ENCODE measurements at places on chromosomes 4 and X.
A peak's percentile ranks its signal among the peaks of the same experiment; 100 is the strongest.

GRCh38 chr4:84403656-84404055 is 95.4 kb downstream of the NKX6-1 start:
- DNase-seq, result no peak

GRCh38 chrX:139784807-139785206 is 76.8 kb upstream of the MCF2 start:
- DNase-seq, result no peak

DNA sequence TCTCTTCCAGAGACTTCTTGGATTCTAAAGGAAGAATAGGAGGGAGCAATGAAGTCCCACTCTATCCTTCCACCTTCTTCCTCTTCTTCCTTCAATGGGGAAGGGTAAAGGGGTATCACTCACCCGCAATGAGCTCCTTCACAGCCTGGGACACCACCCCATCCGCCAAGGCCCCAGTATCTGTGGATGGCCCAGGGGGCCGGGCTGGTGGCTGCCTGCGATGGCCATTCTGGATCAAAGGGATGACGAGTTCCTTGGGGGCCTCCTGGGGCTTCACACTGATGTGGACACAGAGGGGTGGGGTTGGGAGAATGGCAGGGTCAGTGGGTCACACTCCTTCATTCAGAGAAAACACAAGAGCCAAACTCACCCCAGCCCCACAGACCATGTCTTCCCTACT is 1.0 kb downstream of the GPKOW start:
- DNase-seq, result no peak

- DNase-seq, result no peak
Measured at GRCh38 chr4:187357045-187357643, 633.5 kb upstream of the FAT1 start.

DNA sequence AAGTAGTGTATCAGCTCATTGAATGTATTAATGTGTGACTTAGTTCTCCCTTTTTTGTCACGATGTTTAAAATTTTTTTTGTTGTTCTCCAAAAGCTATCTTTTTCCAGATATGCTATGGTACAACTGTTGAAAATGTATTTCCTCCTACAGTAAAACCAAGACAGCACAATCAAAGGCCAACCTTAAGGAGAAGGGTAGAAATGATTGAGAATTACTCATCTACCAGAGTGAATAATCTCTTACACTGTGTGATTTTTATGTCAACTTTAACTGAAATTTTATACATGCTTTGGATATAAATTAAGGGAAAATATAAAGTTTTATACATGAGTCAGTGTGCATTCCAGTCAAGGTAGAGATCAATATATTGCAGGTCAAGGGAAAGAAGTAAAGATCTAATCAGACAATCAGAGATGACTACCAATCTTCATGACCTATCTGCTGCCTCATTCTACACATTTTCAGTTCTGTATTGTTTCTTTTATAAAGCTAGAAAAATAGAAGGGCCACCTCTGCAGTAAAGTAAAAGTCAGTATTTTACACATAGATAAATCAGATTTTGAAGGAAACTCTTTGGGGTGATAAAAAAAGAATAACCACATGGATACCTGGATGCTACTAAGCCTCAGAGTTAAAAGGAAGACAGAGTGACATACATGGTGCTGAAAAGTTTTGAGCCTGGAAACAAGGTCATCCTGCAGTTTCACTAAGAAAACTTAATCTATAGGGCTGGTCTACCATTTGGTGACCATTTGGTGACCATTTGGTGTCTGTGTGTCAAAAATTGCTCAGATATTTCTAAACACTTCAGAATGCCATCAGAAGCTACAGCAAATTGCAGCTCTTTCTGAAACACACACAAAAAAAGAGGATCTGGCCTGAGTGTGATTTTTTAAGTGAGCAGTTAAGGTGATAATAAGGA is 1.6 kb downstream of the FAM13A start:
- DNase-seq, result no peak

GRCh38 chrX:134694333-134695322 is 36.4 kb upstream of the PLAC1 start:
- no peak for DNase-seq

DNA sequence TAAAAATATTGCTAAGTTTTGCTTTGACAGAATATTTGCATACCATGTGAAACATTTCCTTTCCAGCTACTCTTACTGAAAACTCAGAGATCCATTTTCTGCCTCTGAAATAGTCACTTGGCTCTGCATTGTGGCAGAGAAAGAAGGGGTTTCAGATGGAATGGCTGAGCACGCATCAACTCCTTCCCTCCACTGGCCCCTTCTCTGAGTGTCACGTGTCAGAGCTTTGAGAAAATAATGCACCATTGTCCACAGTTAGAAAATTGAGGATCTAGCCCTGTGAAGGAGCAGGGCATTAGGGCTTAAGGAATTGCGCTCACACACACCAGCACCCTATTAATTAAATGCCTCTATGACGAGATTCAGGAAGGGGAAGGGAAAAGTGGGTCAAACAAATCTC is 78.8 kb upstream of the FAT4 start:
- no peak for DNase-seq

GRCh38 chr4:14518136-14518535 is 484.1 kb upstream of the CPEB2 start:
- DNase-seq, result no peak

DNA sequence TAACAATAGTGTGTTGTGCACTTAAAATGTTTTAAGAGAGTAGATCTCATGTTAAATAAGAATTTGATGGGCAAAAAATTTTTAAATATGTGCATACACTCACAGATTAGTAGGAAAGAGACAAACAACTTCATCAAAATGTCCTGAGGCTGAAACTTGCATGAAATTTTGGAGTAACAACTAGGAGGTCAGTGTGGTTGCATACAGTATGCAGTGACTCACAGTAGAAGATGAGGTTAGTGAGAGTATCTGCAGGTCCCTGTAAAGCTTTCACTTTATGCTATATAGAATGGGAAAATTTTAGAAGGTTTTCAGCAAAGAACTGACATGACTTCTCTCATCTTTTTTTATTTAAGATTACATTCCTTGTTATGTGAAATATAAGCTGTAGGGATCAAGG is 453.1 kb upstream of the KLHL4 start:
- no peak for DNase-seq

DNA sequence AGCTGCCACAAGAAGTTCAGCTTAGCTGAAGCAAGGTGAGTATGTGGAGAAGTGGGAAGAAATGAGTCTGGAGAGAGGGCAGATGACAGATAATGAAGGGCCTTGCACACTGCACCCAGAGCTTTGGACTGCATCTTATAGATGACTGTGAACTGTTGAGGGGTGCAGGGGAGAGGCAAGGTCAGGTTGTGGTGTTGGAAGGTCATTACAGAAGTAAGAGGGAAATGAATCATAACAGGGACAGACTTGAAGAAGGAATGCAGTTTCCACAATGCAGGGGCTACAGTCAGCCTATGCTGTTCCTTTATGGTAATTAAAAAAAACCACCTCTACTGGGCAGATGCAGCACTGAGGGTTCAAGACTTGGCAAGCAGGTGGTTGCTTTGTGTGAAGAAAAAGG is 4.8 kb upstream of the IGFBP7 start:
- DNase-seq, result peak; percentile 75

- DNase-seq, result peak; percentile 4
Measured at GRCh38 chr4:147247579-147247978, 233.3 kb upstream of the EDNRA start.

GRCh38 chr4:161428180-161428965 is 735.4 kb downstream of the FSTL5 start:
- no peak for DNase-seq

DNA sequence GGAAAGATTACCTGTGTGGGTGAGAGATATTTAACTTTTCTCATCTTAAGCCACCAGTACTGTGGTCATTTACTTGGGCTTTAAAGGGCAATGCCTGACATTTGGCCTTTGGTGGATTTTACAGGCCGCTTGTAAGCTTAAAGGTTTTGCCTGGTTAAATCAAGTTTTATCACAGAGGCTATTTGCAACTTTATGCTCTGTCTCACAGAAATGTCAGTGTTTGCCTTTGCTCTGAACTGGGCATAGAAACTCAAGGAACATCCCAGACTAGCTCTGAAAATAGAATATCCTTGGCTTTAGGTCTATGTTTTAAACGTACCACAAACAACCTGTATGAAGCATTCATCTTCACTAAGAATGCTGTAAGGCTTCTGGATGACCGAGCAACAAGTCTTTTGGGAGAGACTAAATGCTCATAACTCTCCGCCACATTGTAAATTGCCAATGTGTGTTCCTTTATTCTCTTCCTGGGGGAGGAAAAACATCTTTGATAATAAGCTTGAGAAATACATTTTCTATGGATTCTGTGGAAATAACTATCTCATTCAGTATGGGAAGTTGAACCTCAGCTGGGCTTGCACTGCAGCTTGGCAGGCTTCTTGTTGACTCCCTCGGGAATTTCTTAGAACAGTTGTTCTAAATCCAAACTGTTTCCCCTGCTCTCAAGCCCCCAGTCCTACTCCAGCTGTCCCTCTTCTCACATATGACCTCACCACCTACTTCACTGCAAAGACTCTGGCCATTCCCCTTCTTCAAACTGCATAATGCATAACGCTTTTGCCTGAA is 105.8 kb upstream of the WDR44 start:
- no peak for DNase-seq

DNA sequence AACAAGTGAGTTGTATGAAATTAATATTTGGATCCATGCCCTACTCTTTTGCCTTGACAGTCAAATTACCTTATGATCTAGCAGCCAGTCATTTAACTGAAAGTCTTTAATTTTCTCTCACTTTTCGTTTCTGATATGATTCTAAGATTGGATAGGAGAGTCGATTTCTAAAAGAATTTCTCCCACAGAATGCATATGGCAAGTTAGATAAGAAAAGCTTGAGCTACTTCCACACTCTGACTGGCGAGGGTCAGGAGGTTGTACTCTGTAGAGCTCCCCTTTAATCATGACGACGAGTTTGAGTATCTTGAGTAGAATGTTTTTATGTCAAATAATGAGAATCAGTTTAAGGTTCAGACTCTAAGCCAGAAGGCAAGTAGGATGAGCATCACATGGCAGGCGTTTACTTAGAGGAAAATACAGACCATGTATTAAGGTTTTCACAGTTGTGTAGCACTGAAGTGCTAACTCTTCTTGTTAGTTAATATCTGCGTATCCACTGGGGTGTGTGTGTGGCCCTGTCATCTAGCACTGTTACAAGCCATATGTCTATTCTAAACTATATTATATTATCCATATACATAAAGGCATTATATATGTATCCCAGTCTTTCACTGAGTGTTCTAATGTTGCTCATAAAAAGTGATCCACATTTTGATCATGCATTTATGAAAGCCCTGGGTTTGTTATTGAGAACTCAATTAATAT is 37.8 kb downstream of the LRP2BP start:
- no peak for DNase-seq

DNA sequence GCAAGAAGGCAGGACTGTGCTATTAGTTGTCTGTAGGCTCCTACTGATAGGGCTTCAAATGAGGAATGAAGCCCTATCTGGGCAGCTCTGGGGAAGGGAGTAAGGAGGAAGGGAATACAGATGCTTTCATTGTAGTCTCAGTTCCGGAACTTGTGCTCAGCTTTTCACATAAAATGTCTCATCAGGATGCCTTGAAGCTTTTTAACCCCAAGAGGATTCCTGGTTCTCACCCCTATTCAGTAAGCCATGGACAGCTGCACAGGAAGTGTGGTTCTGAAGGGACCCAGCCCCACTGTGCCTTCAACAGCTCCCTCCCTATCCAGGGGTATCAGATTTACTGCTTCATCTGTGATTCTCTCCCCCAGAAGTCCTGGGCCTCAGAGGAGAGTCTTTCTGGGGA is 5.0 kb downstream of the ARMCX5 start:
- no peak for DNase-seq

GRCh38 chr4:8019396-8020365 is 80.0 kb upstream of the AFAP1 start:
- no peak for DNase-seq

DNA sequence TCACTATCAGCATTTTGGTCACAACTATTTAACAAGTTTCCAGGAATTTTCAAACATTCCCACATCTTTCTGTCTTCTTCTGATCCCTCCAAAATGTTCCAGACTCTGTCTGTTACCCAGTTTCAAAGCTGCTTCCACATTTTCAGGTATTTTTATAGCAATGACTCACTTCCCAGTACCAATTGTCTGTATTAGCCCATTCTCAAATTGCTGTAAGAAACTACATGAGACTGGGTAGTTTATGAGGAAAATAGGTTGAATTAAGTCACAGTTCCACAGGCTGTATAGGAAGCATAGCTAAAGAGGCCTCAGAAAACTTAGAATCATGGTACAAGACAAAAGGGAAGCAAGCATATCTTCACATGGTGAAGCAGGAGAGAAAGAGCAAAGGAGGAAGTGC is 475.0 kb upstream of the PCDH7 start:
- no peak for DNase-seq

DNA sequence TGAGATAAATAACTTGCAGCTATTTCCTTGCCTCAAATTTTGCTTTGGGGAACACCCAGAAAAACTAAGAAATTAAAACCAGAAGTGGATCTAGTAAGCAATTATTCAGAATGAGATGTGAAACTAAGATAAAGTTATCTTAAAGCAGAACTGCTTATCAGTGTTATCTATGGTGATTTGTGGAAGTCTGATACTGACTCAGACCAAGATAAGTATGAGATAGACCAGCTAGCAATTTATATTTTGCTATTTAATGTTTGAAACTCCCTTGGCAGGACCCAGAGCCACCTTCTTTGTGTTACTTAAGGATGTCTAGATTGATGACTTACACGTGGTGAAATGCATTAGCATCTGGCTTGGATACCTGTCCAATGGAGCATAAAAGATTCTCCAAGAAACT is 368.1 kb downstream of the EPHA5 start:
- DNase-seq, result no peak

DNA sequence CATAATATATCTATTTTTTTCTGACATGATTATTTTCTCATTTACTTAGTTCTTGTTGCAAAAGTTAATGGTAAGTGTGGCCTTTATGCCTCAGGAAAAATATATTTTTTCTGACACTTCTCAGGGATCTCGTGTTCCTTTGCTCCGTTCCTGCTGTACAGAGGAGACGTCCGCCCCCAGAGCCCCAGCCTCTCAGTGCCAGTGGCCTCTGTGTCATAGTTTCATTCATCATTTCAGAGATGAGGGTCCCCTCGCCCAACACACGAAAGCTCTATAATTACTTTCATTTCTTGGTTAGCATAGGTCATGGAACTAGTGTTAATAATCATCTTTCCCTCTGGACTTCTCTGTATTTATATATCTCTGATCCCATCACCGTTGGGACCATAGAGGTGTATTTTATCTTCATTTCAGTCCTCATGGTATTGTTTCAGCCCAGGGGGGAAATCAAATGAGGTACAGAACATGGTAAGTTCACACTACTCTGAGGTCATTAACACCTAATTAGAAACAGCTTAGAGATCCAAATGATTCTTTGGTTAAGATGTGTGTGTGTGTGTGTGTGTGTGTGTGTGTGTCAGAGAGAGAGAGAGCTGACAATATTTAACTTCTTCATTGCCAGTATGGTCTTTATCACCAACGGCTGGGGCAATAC is 631.1 kb upstream of the TENM3 start:
- DNase-seq, result no peak

Measured in IMR-90 (cell line).